ENCODE measurements at places on chromosomes 1 and 21.

DNA sequence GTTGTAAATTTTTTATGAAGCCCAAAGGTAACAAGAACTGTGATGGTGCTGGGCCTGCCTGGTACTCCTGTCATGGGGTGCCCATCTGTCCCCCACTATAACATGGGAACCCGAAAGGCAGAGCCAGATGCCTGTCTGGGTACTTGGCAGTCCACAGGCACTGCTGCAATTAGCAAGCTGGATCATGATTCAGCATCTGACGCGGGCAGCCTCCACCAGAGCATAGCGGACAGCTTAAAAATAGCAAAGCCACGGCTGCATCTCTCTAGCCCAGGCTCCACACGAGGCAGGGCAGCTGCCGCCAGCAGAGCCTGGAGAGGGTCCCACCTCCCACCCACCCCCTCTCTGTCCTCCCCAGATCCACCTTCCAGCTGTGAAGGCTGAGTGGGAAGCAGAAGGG is 22.9 kb downstream of the SUSD4 start:
- no peak for DNase-seq

DNA sequence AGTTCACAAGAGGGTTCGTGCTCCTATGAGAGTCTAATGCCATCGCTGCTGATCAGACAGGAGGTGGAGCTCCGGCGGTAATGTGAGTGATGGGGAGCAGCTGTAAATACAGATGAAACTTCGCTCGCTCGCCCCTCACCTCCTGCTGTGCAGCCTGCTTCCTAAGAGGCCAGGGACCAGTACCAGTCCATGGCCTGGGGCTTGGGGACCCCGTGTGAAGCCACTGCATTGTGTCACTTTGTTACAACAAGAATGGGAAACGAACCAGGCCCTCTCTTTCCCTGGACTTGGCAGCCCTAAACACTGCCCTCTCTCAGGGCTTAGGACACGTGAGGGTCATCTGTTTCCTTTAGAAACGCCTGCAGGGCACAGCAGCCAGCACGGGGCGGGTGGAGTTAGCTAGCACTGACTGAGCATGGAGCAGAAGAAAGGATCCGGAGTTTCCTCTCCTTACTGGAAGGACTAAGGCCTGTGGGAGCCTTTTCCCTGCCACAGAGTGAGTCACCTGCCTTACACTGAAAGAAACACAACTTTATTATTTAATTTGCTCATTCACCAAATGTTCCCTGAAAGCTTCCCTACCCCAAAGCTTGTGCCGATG is 185.2 kb upstream of the TMEM51 start:
- DNase-seq: no peak

DNA sequence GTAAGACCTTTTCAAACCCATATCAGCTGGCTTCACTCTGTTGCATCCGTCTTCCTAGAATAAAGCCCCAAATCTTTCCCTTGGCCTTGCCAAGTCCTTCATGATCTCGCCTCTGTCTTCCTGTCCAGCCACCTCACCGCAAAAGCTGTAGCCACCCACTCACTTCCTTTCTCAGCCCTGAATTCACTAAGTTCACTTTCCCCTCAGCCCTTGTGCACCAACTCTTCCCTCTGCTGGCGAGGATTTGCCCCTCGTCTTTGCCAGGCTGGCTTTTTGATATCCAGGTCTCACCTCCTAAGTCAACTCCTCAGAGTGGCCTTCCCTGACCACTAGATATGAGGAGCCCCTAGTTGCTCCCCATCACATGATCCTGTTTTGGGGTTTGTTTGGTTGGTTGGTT is 3.9 kb upstream of the COL16A1 start:
- DNase-seq: no peak

- no peak for DNase-seq
Observed at GRCh38 chr1:11564237-11564636, 85.3 kb downstream of the DISP3 start.

DNA sequence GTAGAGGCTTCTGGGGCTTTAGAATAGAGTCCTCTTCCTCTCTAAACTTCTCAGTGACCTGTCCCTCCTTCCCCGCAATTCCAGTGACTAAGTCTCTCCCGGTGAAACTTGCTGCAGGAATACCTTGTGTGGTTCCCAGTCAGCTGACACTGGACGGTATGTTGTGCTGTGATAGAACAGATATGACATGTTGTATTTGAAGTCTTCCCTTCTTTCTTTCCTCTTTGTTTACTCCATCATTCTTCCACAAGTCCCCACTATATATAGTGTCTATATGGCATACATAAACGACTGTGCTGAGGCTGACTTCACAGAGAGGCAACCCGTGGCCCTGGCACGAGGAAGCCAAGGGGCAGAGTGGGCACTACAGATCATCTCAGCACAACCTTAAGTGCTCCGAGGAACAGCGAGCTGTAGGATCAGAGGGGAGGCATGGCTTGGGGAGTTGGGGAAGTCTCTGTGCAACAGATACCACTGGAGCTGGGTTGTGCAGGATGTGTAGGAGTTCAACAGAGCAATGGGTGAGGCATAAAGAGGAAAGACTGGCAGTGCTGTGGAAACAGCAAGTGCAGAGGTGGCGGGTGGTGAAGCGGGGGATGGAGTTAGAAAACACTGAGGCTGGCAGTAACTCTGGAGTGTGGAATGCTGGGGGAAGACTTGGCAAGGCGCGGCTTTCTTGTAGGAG is 237.8 kb downstream of the TRABD2B start:
- no peak for DNase-seq

DNA sequence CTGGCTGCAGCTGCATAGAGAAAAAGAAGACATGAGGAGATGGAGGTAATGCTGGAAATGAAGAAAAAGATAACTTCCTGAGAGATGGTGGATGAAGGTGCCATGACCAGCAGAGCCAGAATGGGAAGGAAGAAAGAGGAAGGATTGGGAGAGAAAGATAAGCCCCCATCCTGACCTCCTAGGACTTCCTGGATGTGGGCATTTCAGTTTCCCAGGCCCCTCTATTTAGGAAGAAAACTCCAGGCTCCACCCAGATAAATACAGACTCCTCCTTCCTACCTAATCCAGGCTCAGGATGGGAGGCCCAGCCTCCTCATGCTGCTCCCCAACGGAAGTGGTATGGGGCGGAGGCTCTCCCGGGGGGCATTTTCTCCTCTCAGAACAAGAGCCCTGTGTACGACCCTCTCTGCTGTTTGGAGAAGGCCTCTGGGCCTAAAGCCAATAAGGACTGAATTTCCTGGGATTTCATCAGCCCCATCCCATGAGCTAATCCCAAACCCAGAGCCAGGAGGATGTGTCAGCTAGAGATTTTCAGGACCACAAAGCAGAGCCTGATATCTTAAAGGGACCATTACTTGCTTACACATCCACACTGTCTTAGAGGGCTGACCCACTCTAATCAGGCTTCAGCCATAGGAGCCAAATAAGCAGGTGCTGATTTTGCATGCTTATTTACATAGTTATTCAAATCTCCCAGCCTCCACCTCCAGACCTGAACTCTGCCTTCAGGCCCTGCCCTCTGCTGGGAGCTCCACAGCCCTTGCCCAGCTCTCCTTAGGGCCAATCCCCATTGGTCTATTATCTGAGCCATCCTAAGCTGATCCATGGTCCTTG is 5.1 kb upstream of the ARHGEF2 start:
- no peak for DNase-seq

GRCh38 chr1:161743231-161743630 is 6.4 kb upstream of the DUSP12 start:
- no peak for DNase-seq

DNA sequence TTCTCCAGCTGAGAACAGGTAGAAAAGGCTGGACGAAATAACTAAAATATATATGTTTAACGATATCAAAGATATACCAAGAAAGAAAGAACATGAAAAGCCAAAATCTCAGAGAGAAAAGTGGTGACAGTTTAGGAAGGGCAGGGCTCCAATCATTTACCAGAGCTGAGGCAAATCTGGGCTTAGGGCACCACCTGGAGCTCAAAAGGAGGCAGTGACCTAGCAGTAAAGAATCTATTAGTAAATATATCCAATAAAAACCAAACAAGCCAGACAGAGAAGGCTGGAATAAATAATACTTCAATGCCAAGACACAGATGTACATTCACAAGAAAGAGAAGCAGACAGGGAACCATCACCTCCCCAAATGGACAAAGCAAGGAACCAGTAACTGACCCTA is 43.5 kb downstream of the CHIA start:
- DNase-seq: peak; percentile 14

DNA sequence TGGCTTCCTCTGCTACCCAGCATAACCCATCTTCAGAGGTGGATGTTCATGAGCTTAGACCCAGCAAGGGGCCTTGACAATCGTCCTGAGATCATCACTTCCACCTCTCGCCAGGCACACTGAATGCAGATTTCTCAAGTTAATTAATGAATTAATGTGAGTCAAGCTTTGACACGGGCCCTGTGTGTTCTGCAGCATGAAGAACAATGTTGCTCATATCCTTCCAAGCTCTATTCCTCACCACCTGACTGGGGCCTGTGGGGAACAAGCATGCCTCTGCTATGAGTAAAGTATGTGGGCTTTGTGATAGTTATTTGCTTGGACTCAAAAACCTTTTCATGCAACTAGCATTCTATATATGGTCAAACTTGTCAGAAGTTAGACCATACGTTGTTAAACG is 122.0 kb downstream of the SEC16B start:
- DNase-seq: no peak

GRCh38 chr21:23853796-23854379 is 1753.4 kb downstream of the MRPL39 start:
- DNase-seq: no peak

- DNase-seq: no peak
Observed at GRCh38 chr1:203547147-203547546, 53.2 kb downstream of the OPTC start.

DNA sequence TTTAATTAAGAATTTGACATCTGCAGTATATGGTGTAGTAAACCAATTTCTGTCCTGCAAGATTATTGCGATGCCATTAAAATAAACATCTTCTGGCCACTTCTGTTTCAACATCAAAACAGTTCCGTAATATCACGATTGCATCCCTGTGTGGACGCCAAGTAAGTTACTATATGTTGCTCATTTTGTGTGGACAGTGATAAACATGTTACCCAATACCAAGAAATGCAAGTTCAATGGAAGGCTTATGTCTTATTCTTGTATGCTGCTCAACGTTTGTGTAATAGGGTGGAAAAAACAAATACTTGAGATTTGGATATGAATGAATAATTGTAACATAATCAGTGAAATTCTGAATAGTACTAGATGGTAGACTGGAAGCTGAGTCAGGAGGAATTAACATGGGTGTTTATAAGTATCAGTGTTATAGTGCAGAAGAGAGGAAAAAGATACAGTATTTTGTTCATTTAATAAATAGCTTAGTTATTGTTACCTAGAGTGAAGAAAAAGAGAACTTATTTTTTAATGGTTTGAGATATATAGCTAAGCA is 15.2 kb downstream of the TTC3 start:
- DNase-seq: no peak

GRCh38 chr1:180617774-180618395 is 13.9 kb upstream of the XPR1 start:
- DNase-seq: no peak

- no peak for DNase-seq
Observed at GRCh38 chr1:23889074-23889473, 21.0 kb upstream of the FUCA1 start.

GRCh38 chr1:1274931-1275431 is 1.3 kb upstream of the UBE2J2 start:
- DNase-seq: no peak
